ENCODE measurements at places on chromosomes 11 and 22. TPM values are rescaled to one million over a fixed set of nuclear protein-coding genes. Genes with fewer than 3 reads are reported as not detected.

Gene C11orf16
- total RNA-seq = not detected

Gene RFPL1
- total RNA-seq = not detected

Gene NCF4
- total RNA-seq = not detected

Gene FAM181B
- total RNA-seq = 0.05 TPM

Gene MFNG
- 109 TPM for total RNA-seq

Gene CRYAB
- total RNA-seq = 5.0 TPM

Gene MRGPRX3
- total RNA-seq = not detected

Gene RCOR2
- 1.1 TPM for total RNA-seq

DNA sequence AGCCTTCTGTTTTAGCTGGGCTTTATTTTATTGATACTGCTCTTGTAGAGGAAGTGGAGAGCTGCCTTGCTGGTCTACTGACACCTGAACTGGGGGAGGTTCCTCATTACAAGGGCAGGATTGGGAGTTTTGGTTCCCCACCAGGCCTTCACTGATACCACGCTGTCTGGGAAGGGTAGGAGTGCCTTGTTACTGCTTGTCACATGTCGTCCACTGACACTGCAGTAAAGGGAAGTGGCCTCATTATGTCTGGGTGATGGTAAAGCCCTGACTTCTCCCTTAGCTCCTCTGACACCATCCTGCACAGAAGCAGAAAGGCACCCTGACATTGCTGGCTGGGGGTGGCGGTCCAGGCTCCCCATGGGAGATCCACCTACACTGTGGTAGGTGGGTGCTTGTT lies 38.7 kb upstream of the ELF5 start:
- no peak for DNase-seq

- no peak for DNase-seq
These were observed 43.3 kb upstream of the EP300 start for GRCh38 chr22:41048791-41049717.

GRCh38 chr11:35529971-35530495 lies 4.6 kb upstream of the PAMR1 start:
- DNase-seq = no peak

DNA sequence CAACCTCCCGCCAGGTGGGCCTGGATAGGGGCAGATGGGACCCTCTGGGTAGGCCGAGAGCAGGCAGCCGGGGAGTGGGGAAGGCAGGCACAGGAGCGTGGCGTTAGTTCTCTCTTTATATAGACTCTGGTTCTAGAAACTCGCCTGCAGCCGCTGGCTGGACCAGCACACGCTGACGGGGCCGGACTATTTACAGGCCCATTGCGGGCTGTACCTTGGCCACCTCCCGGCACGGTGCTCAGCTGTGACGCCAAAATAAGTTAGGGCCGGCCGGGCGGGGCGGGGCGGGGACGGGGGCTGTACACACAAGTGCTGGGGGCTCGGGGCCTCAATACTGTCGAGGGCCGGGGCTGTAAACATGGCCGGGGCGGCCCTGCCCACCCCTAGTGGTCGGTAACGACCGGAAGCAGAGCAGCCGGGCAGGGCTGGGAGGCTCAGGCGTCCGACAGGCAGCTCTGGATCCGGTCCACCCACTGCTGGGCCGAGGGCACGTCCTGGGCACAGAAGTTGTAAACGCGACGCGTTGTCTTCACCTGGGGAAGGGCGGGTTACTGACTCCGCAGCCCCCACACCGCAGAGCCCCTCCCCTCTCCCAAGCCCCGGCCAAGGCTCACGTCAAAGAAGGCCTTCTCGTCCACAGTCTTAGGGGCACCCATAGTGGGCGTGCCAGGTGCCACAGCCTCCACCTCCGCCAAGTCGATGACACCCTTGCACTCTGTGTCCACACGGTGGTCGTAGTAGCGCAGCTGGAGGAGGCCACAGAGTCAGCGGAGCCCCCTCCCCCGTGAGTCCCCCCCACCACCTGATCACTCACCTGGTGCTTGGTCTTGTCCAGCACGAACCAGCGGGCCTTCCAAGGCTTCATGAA lies 27.9 kb downstream of the SBF1 start:
- DNase-seq = no peak

- DNase-seq = no peak
These were observed 963.8 kb upstream of the CNTN5 start for GRCh38 chr11:98056945-98057344.

DNA sequence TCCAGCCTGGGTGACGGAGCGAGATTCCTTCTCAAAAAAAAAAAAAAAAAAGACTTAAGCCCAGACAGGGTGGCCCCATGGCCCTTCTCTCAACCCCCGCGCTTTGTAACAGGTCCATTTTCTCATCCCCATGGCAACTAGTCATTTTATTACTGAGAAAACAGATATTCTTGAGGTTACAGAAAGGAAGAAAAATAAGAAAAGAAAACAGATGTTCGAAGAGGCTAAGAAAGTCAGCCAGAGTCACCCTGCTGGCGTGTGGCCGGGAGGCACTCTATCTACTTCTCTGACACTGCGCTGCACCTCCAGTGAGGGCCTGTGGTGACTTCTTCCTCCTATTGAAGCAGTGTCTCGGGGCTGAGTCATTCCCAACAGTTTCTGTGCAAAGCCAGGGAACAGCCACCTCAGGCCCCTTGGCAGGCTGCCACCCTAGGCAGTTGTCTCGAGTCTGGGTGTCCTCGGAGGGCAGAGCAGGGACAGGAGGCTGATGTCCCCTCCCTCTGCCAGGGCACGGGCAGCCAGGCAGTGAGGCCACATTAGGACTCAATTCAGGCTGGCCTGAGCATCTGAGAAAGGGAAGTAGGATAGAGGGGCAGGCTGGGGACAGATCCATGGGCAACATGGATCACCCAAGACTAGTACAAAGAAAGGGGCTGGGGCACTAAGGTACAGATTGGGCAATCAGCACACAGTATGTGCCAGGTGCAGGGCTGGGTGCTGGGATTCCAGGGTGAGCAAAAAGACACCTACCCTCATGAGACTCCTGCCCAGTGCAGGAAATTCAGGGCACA lies 16.4 kb upstream of the SYVN1 start:
- DNase-seq = no peak

GRCh38 chr22:46734830-46735453 lies 3.1 kb downstream of the CERK start:
- DNase-seq = no peak

GRCh38 chr11:14308897-14309387 lies 50.0 kb downstream of the RRAS2 start:
- no peak for DNase-seq

- no peak for DNase-seq
These were observed 134.9 kb upstream of the ZC3H12C start for GRCh38 chr11:109958131-109958820.

DNA sequence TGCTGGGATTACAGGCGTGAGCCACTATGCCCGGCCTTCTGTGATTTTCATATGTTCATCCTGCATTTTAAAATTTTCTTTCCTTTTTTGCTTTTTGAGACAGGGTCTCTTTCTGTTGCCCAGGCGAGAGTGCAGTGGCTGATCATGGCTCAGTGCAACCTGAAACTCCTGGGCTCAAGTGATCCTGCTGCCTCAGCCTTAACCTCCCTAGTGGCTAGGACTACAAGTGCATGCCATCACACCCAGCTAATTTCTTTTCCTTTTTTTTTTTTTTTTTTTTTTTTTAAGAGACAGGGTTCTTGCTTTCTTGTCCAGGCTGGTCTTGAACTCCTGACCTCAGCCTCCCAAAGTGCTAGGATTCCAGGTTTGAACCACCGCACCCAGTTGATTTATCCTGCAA lies 54.1 kb upstream of the WT1 start:
- DNase-seq = no peak

DNA sequence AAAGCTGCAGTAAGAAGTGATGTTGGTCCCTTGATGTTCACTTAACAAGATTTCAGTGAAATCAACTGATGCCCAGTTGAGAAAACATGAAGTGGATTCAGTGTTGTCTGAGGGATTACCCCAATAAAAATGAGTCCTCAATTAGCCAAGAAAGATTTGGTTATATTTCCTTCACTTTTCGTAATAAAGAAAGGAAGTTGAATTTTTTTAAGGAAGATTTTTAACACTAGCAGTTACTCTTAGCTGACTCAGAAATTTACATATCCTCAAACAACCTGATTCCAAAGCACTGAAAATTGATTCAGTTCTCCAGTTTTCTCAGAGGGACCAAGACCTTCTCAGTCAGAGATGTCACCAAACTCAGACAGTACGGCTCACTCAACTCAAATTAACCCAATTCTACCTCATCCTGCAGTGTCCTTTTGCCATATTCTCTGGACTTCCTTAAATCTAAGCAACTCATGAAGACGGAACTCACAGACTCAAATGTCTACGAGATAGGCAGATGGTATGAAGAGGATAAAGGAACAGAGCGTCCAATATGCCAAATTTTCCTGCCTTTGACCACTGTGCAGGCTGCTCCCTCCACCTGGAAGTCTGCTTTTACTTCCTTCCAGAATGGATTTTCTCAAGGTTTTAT lies 22.8 kb downstream of the SLC5A4 start:
- no peak for DNase-seq

- DNase-seq = no peak
These were observed 17.4 kb upstream of the ANO1 start for GRCh38 chr11:70060611-70061293.

- no peak for DNase-seq
These were observed 9.0 kb upstream of the SPINDOC start for GRCh38 chr11:63804259-63804658.

DNA sequence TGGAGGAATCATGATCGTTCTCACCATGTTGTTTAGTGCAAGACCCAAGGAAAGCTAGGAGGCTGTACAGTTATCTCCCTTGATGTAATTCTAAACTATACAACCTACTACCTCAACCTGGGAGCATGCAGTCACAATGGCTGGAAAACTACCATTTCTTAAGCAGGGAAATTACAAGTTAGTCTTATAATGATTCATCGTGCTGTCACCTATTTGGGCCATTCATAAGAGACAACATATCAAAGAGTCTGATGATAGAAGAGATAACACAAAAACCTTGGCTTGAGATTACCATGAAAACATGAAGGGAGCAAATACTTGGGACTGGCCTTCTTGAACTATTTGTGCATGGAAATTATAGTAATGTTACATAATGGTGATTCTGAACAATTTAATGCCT lies 30.5 kb upstream of the BLID start:
- DNase-seq = no peak

DNA sequence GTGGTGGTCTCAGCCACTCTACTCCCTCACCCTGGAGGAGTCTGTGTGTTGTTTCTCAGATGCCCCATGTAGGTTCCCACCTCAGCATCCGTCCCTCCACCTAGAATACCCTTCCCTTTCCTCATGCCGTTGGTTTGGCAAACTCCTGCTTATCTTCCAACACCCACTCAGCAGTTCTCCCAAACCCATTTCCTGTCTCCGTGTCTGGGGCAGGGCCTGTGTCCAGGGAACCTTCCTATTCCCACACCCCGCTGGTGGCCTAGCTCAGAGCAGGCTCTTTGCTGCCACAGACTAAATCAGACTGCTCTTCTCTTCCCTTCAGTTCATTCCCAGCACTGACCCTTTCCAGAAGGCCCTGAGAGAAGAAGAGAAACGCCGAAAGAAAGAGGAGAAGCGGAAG lies 7.5 kb upstream of the SREBF2 start:
- no peak for DNase-seq

DNA sequence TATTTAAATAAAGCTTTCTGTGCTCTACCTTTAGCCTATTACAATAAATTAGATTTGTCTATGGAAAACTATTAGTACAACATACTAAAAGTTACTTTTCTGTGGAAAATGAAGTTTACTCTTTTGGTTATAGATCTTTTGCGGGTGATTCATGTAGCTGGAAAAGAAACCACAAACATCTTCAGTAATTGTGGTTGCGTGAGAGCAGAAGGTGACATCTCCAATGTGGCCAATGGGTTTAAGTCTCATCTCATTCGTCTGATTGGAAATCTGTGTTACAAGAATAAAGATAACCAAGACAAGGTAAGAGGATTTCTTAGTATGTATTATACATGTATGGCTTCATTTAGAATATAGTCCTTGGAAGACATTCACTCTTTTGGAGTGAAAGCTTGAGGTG lies 68.6 kb downstream of the ATXN10 start:
- DNase-seq = no peak

GRCh38 chr22:35978889-35979288 lies 49.7 kb downstream of the RBFOX2 start:
- no peak for DNase-seq

GRCh38 chr11:932435-932834 lies 6.8 kb downstream of the AP2A2 start:
- peak; percentile 45 for DNase-seq

GRCh38 chr11:93668171-93668570 lies 6.7 kb downstream of the CEP295 start:
- no peak for DNase-seq

DNA sequence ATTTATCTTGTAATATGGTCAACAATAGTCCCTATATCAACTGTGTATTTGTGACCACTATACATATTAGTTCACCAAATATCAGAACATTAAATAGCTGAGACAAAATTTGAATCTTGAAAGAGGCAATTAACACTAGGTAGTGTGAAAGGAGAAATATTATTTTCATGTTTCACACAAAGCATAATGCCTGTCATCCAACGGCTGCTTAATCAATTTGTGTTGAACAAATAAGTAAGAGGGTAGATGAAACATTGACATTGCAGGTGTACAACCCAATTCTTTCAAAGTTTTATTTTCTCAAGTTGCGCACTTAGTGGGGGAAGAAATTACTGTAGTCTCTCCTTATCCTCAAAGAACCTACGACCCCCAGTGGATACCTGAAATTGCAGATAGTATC lies 3.4 kb upstream of the OR8I2 start:
- no peak for DNase-seq

GRCh38 chr11:114604179-114604813 lies 8.7 kb upstream of the NXPE4 start:
- DNase-seq = no peak

DNA sequence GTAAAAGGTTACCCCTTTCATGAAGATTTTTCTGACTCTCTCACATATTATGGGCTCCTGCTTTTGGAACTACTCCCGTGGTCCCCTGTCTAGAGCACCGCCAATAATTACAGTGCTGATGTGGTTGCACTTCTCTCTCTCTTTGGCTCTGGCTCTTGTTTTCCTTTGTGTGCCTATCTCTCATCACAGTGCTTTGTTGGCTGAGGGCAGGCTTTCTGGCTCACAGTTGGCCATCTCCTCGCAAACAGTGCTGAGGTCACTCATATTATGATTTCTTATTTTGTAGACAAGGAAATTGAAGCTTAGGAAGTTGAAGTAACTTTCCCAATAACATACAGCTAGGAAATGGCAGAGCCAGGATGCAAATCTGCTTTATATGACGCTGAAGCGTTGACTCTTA lies 192.5 kb downstream of the DDX10 start:
- DNase-seq = no peak

GRCh38 chr22:43434928-43435311 lies 23.1 kb downstream of the MPPED1 start:
- no peak for DNase-seq

All from glomerular endothelial cell (primary cell).